ENCODE measurements at places on chromosomes 4 and X. TPM values are rescaled to one million over a fixed set of nuclear protein-coding genes. Genes with fewer than 3 reads are reported as not detected.

The VCX gene
- polyA plus RNA-seq = not detected

The RHOXF1 gene
- 3.3 TPM for polyA plus RNA-seq

The DUSP21 gene
- polyA plus RNA-seq = not detected

The HTR2C gene
- 11.2 TPM for polyA plus RNA-seq

The MAGEA11 gene
- not detected for polyA plus RNA-seq

The MAGEA6 gene
- polyA plus RNA-seq = not detected

The SPANXA2 gene
- not detected for polyA plus RNA-seq
